ENCODE measurements at places on chromosomes 4 and X.

DNA sequence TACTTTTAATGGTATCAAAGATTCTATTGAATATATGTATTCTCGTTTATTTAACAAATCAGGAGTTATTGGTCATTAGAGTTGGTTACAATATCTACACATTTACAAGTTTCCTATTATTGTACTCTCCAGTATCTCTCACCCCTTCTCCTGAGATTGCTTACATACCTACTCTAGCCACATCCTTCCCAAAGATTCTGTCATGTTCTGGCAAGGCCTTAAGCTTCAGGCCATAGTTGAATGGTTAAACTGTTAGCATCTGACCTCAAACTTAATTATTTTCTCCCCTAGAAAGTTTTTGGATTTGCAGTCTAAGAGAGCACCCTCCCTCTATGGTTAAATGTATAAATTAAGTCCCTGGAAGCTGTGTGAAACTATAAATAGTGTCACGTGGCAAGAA, 784.2 kb downstream of the GLUD2 start:
- DNase-seq, result no peak

DNA sequence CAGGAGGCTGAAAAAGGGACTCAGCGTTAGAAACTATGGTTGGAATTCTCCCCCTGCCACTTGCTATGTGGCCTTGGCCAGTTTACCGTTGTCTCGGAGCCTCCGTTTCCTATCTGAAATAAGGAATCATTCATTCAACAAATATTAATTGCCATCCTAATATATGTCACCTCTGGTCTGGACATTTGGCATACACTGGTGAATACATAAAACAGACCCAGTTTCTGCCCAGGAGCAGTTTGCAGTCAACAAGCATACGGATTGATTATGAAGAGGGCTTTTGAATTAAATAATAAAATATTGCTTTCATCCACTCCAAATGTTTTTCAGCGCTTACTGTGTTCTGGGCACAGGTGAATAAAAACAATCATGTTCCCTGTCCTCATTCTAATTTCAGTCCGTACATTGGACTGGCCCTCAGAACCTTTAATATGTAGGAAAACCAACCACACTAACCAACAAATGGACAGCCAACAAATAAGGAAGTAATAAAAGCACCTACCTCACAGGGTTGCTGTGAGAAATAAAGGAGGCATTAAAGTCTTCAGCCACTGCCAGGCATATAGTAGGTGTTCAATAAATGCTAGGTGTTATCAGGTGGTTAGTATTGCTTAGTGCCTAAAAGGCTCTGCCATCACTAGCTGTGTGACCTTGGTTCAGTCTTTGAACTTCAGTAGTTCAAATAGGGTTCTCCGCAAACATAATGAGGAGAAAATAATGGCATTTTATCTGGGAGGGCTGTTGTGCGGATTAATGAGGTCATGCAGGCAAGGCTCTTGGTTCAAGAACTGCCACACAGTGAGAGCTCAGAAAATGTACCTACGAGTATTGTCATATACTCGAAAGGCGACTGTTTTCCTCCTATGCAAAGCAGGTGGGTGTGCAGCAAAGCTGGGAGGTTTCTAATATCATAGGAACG, 7.3 kb upstream of the GSX2 start:
- DNase-seq, result no peak

DNA sequence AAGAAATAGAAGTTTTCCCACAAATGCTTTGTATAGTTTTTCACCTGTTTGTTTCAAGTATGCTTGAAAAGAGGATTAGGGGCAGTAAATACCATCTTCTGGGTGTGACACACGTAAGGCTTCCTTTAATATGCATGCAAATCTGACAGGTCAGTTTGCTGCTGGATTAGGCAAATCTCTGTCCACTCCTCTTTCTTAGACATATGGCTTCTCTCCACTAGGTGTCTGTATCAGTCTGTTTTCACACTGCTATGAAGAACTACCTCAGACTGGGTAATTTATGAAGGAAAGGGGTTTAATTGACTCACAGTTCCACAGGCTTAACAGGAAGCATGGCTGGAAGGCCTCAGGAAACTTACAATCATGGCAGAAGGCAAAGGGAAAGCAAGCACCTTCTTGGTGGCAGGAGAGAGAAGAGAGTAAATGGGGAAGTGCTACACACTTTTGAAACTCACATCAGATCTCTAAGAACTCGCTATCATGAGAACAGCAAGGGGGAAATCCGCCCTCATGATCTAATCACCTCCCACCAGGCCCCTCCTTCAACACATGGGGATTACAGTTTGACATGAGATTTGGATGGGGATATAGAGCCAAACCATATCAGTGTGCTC, 66.9 kb downstream of the TAB3 start:
- no peak for DNase-seq

DNA sequence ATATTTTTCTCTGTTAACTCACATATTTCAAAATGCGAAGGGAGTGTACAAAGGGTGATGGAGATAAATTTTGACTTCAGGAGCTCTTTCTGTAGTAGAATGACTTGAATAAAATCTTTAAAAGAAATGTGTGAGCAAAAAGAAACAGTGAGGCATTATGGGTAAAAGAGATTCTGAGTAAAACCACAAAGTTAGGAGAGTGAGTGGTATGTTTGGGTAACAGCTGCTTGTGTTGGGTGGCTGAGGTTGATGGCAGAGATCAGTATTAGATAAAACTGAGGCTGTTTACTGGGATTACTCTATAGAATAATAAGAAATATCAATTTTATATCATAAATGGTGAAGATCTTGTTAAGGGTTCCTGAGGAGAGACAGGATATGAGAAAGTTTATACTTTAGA, 434.2 kb upstream of the AMOT start:
- DNase-seq, result no peak

- no peak for DNase-seq
Measured at GRCh38 chr4:20359692-20360091, 108.0 kb downstream of the SLIT2 start.

- no peak for DNase-seq
Measured at GRCh38 chrX:45422216-45422925, 221.7 kb upstream of the DIPK2B start.

- DNase-seq, result no peak
Measured at GRCh38 chr4:70298051-70298450, 36.7 kb upstream of the CABS1 start.

DNA sequence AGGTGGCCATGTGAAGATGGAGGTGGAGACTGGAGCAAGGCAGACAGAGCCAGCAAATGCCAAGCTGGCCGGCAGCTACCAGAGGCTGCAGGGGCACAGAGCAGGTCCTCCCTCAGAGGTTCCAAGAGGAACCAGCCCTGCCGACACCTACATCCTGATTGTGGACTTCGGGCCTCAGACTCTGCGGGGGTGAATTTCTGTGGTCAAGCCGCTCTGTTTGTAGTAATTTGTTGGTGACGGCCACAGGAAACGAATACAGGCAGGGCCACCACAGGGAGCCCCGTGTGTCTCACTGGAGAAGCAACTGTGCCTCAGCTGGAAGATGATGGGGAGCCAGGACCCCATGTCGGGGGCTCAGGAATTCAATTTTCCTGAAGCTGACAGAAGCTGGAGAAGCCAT, 28.3 kb downstream of the ZFYVE28 start:
- DNase-seq, result no peak

- DNase-seq, result no peak
Measured at GRCh38 chr4:135319685-135320084, 1118.1 kb upstream of the PABPC4L start.

DNA sequence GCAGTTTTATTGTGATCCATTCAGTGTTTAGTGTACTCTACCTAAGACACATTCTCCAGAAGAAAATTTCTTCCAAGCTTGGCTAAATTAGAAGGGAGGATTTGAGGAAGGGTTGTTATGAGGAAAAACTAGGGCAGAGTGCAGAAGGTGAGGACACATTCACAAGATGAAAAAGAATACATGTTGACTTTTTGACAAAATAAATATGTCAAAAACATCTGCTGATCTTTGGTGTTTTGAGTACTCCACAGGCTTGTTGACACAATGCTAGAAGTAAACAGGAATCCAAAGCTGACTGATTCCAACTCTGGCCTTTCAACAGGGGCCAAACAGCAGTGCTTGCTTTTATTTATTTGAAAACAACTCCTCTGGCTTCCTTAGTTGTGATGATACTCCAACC, 125.8 kb upstream of the SLC7A11 start:
- DNase-seq, result no peak

- DNase-seq, result no peak
Measured at GRCh38 chr4:163810755-163811154, 316.3 kb downstream of the TMA16 start.

DNA sequence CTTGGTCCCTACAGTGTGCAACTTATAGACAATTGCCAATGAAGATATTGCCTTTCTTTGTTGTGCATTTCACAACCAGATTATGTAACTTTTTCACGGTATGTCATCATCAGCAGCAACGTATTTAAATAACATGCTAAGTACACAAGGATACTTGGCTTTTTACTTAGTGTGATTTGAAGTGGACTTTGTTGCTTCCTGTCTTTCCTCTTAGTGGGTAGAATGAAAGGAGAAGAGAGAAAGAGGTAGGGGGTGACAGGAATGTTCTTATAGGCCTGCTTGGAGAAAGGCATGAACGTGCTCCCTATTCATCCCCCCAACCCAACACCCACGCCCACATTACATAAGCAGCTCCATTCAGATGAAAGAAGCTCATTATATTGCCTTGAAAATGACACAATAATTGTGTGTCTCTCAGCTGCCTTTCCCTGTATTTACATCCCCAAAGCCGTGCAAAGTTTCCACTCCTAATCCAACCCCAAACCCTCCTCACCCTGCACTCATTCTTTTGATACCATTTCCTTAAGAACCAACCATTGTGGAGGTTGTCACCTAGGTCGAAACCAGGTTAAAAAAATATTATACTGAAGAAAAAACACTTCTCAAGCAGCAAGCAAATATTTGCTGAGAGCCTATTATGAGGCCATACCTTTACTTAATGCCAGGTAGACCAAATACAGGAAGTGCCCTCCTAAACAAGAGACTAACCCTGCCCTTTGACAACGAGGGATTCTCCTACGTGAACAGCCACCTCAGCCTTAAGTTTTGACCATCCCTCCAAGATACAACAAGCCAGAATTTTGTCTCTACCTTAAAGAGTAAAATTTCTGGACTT, 25.2 kb upstream of the GK start:
- no peak for DNase-seq

DNA sequence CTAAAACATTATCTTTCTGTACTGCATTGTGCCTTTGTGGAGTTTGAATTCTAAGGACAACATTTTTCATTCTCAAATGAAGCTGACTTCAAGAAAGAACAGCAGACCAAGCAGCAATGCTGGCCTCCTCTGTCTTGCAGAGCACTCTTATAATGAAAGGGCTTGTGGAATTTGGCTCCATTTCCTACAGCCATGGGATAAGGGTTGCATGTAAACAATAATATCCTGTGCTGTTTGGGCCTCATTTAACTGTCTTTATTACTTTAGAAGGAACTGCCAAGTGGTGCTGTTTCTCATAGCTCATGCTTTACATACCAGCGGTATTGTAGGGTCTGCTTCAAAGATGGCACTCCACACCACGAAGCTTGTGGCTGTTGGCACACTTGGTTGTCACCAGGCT, 111.4 kb upstream of the EOLA2 start:
- no peak for DNase-seq

GRCh38 chrX:111322231-111322855, 52.1 kb upstream of the CAPN6 start:
- DNase-seq, result no peak

GRCh38 chrX:103535206-103535605, 15.9 kb upstream of the RAB40A start:
- no peak for DNase-seq

- no peak for DNase-seq
Measured at GRCh38 chr4:80259012-80259411, 7.5 kb upstream of the FGF5 start.

GRCh38 chr4:162871990-162872389, 294.7 kb downstream of the NAF1 start:
- no peak for DNase-seq

GRCh38 chr4:91279899-91280298, 1023.9 kb upstream of the GRID2 start:
- DNase-seq, result no peak

DNA sequence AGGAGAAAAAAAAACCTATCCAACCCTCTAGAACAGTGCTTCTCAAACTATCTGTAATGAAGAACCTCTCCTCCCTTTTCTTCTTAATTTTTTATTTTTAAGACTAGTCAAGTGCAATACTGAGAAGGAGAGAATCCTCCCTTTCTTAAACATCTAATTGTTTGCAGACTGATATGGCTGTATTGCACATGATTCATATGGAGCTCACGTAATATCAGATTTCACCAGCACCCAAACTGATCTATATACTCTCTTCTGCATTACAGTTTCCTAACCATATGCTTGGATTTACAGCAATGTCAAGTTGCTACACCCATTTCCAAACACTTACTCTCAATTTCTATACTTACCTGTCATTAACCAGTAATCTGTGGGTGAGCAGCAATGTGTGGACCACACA, 9.5 kb downstream of the PRMT9 start:
- DNase-seq, result no peak

DNA sequence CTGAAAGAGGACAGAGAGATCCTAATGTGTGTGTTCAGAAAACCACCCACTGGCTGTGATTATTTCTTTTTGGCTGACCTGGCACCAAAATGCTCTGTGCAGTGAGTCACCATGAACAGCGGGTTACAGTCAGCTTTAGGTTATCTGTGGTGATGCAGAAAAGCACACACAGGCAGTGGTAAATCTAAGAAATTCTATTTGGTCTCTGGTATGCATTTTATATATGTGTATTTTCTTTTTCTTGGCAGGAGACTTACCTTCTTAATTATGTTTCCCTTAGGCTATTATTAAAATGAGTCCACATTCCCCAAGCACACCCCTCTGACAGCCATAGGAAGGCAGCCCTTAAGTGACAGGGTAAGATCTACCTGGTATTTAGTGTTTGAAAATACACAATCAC, 79.1 kb upstream of the TFDP3 start:
- no peak for DNase-seq

DNA sequence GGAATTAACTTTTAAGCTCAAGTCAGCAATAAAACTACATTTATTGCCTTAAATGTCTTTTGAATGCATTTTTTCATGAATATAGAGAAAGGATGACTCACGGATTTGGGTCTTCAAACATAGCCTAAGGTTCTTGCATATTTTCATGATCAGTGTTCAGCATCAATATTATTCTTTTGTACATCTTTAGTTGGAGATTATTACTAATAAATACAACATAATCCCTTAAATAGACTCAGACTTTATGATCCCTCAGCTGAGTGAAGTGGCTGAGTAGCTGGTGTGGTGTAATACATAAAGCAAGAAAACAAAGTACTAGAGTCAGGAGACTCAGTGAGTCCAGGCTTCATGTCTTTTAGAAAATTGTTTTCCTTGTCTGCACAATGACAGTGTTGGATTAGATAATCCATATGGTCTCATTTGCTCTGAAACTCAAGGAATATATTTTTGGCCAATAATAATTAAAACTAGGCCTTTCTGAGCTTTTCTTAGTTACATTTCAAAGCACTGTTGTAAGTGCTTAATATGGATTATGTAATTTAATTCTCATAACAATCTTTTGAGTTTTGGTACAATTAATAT, 78.3 kb upstream of the UNC5C start:
- no peak for DNase-seq

DNA sequence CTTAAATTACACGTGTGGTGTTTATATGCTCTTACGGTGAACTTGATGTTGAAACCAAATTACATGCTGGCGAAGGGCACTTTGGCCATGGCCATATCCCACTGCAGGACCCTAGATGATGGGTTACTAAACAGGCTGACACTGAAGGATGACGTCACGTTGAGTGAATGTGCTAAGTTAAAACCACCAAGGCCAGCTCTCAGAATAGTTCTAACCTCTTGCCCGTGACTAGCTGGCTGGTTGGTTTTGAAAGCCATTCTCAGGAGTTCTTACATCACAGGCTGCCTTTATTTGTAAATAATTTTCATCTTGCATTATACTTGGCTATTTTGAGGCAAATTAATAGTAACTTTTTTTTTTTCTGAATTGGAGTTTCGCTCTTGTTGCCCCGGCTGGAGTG, 41.3 kb upstream of the PHEX start:
- DNase-seq, result no peak

Data from activated effector memory CD4-positive, alpha-beta T cell treated with Interleukin-2 at 50 U/mL for 16 hours (primary cell).